ENCODE measurements at places on chromosomes 12 and 14. TPM values are rescaled to one million over a fixed set of nuclear protein-coding genes. Genes with fewer than 3 reads are reported as not detected.

DNA sequence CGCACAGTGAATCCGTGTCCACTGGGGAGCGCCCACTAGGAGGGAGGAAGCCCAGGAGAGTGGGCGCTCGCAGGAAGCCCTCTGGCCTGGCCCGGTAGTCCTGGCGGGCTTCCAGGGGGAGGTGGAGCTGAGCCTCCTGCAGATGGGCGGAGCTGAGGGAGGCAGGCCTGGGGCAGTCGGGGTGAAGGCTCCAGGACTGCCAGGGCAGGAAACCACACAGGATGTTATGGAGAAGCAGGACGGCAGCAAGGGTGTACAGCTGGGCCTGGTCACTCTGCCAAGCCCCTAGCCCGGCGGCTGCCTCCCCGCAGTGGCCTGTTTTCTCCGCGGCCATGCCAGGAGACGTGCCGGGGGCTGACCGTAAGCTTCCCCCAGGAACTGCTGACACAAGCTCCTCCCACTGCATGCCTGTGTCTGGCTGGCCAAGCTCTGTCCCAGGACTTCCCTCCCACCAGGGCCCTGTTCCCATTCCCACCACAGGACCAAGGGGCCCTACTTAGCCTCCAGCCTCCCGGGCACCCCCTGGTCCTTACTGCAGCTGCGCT, 143.4 kb upstream of the C14orf180 start:
- DNase-seq = no peak

OAS2 gene
- 11.9 TPM for total RNA-seq

DNA sequence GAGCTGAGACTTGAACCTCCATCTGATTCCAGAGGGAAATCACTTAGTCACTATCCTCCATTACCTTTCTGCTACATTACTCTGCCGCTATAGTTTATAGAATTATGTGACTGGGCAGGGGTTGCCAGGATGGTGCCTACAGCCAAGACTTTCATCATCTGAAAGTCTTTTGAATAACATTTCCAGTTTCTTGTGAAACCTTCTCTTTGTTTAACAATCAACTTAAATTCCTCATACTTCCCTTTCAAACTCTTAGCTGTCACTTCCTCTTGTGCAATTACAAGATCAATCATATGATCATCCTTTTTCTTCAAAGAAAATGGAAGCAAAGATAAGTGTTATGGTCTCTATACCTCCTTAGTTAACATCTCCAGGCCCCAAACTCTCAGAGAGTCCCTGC, 25.4 kb upstream of the PELI2 start:
- DNase-seq = no peak

GRCh38 chr14:80095623-80096022, 115.7 kb downstream of the DIO2 start:
- no peak for DNase-seq

CNIH1 gene
- total RNA-seq = 142 TPM

DNA sequence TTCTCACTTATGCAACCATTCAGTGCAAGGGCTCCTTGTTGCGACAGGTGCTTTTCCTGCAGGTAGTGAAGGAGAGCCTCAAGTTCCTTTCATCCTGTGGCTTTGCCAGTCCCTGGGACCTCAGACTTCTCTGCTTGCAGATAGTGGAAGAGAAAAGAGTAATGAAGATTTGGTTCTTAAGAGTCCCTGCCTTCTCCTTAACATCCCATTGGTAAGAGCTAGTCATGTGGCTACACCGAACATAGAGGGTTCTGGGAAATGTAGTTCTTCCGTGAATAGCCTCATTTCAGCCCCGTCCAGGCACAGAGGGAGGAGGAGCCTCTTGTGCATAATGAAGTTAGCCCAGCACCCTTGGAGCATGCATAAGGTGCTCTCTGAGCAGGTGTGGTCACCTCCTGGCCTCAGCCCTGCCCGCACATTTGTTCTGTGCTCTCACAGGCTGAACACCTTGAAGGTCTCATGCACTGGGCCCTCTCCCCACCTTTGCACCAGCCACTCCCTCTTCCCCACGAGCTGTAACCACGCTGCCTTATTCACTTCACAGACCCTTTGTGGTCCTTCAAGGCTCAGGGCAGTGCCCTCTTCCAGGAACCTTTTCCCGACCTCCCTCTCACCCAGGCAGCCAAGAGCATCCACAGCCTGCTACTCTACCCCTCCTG, 134.0 kb downstream of the BCL11B start:
- no peak for DNase-seq

DNA sequence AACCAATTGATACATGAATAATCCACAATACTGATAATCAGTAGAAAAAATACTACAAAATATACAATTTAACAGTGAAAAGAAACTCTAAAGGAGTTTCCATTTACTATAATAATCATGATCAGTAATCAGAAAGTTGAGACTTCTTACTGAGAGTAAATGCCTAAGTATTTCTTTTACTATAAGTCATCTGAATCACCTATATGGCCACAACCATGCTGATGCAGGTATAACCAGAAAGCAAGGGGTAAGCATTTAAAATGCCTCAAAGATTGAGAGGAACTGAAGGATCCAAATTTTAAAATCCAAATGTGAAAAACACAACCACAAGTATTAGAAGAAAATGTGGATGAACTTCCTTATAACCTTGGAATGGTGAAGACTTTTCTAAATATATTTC, 23.4 kb downstream of the CDK17 start:
- no peak for DNase-seq

- DNase-seq = no peak
These were observed 4.5 kb downstream of the RAB5B start for GRCh38 chr12:55978393-55978792.

DNA sequence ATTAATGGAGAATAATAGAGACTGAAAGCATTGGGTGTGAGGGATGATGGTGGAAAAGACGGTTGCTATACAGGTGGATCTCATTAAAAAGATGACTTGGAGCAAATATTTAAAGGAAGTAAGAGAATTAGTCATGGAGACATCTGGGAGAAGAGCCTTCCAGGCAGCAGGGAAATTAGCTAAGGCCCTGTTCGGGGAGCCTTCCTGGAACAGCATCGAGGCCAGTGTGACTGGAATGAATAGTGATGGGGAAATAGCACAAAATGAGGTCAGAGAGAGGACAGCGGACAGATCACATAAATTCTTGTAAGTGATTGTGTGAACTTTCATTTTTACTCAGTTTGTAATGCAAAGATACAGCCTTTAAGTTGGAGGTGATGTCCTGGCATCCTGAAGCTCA, 842.3 kb downstream of the SLC6A15 start:
- no peak for DNase-seq

- no peak for DNase-seq
These were observed 21.1 kb upstream of the PPP2R5E start for GRCh38 chr14:63564318-63564717.

- DNase-seq = no peak
These were observed 26.8 kb upstream of the BMAL2 start for GRCh38 chr12:27305673-27306456.

BCL2L14 gene
- total RNA-seq = not detected
